RPMI7951 (cell line): ENCODE measurements at places on chromosomes 5 and 9.

DNA sequence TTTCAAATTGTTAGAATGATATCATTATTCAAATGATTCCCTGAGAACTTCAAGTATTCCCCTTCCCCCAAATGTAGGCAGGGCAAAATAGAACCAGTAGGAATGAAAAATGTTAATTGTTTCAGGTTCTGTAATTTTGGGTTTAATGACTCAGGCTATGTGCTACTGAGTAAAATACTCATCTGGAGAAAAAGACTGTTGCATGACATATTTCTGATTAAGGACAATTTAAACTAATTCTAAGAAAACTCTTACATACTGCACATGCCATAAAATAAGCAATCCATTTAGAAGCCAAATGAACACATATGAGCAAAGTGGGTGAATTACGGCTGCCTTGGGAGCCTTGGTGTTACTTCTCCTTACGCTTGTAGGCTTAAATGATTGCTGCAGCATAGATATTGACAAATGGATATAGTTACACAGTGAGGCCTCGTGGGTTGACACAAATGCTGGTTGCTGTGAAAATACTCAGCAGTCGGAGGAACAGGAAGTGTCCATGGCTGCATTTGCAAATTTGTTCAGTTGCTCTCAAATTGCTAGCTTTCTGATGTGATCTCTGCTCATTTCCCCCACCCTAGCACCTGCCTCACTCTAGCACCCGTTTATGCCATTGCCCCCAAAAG lies 174.9 kb upstream of the DMAC1 start:
- no peak for DNase-seq

DNA sequence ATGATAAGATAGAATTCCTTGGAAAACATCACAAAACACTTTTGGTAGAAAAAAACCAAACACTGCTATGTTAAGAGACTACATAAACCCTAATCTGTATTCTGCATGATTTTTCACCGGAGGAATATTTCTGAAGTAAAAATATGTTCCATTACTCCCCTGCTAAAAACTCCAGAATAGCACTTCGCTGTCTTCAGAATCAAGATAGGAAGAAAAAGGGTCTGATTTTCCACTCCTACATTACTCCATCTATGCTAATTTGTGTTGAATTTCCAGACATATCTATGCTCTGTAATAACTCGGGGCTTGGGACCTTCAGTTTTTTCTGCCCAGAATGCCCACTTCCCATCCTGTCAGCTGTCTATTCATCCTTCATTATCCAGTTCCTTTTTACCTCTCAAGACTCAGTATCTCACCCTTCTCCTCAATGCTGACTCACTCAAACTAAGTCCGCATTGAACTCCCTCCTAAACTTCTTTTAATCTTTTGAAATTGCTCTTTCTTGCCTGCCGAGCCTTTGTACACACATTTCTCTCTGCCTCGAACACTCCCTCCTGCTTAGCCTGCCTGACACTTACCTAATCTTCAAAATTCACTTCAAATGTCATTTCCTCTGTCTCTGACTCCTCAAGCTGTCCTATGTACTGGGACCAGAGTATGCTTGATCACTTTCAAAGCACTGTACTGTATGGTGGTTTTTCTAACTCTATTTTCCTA lies 171.0 kb downstream of the ARRDC3 start:
- no peak for DNase-seq

DNA sequence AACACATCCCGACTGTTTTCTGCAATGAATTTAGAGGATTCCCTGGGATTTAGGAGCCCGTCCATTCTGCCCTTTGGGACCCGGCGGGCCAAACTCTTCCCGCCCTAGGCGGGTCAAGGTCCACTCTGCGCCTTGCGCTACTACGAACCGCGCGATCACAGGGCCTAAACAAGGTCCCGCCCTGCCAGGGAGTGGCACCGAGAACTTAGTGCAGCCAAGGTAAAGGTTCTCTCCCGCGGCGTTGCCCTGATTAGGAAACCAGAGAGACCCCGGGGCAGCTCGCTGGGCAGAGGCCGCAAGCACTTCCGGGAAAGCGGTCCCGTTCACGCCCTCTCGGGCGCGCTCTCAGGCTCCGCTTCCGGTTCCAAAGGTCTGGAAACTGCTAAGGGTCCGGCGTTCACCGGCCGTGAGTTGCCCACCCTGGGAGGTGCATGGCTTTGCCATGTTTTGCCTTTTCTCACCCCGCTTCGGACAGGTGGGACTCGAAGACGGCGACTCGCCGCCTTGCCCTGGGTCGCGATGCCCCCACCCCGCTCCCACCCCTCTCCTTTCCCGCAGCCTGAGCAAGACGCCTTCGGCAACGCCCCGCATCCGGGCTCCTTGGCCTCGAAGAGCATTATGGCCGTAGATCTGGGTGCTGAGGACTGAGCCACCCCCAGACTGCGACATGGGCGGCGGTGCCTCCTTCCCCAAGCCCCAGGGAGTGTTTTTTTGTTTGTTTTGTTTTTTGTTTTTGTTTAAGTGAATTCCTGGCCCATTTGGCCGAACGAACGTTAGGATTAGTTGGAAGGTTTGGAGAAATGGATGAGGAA lies 23.4 kb downstream of the HNRNPK start:
- DNase-seq = peak; percentile 70

- DNase-seq = no peak
Observed at GRCh38 chr9:109475526-109475925, 22.6 kb downstream of the PTPN3 start.

GRCh38 chr9:17795744-17796143 lies 216.9 kb downstream of the SH3GL2 start:
- peak; percentile 52 for DNase-seq

DNA sequence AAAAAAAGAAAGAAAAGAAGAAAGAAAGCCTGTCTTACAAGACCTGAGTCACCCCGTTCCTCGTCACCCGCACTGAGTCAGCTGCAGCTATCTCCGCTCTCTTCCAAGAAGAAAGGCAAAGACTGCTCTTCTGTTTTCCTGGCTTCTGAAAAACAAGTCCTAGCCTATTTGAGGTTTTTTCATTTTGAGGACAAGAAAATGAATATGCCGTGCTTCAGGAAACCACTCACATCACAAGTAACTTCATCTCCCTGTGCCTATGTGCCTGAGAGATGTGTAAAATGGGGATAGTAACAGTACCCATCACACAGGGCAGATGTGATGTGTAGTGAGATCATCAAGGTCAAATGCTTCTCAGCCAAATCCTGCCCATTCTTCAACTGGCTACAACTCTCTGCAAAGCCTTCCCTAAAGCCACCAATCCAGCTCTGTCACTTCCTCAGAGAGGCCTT lies 78.4 kb downstream of the GLDC start:
- DNase-seq = peak; percentile 90

DNA sequence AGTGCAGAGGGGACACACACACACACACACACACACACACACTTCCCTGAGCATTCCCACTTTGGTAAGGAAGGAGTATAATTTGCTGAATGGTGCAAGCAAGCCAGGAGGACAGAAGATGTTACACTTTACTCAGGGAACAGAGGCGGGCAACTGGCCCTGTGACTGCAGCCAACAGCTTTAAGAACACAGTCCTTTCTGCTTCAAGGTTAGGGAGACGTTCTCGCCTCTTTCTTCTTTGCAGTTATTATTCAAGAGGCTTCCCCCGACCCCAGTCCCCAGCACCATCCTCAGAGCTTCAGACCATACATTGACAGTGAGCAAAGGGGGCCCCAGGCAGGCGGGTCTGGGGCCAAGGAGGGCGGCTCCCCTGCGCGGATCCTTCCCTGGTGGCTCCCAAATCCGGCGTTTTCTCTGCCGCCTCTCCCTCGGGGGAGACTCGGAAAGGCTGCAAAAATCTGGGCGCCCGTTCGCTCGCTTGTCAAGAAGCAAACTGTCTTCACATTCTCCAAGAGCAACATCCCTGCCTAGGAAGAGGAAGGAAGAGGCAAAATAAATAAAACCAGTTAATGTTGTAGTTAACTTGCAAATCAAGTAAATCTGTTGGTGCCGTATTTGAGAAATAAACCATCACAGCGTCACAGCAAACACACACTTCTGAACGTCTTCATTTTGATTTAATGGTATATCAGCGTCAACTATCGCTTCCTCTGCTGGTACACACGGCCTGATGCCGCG lies 3.8 kb upstream of the LHX2 start:
- DNase-seq = no peak

DNA sequence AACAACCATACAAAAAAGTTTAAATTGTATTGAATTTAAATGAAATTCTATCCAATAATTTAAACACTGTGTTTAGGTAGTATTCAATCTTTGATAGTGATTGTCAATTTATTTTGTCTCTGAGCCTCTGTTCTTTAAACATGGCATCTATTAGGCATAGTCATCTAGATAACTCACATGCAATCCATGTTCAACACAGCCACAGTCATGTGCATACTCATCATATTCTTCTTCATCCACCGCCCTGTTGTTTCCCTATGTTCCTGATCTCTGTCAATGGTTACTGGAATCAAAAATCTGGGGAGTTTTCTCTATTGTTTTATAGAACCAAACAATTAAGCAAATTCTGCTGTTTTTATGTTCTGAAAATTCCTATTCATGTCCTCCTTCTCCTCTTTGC lies 521.1 kb upstream of the DAB2 start:
- no peak for DNase-seq

DNA sequence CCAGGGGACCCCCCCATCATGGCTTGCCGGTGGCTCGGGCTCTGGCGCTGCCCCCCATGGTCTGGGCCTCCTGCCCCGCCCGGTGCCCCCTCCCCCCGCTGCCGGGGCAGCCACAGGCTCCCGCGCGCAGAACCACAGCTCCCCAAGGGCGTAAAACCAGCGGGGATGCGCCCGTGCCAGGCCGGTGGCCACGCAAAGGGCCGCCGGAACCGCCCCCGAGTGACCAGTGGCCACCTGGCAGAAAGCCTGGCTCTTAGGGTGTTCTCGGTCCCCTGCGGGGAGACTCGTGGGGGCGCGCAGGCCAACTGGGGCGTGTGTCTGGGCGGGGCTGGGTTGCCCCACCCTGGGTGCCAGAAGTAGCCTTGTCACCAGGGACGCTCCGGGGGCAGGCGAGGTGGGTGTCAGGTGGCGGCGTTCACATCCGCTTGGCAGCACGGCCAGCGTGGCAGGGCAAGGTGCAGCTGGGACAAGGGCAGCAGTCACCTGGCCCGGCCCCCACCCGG lies 515 bp upstream of the AGPAT2 start:
- DNase-seq = no peak

- DNase-seq = no peak
Observed at GRCh38 chr5:93076096-93076495, 504.9 kb downstream of the NR2F1-AS1 start.
